Activated T-cell treated with anti-CD3 and anti-CD28 coated beads for 24 hours (primary cell): ENCODE measurements at places on chromosomes 3 and 15.

- no peak for DNase-seq
Observed at GRCh38 chr3:101149707-101150106, 156.5 kb upstream of the ABI3BP start.

DNA sequence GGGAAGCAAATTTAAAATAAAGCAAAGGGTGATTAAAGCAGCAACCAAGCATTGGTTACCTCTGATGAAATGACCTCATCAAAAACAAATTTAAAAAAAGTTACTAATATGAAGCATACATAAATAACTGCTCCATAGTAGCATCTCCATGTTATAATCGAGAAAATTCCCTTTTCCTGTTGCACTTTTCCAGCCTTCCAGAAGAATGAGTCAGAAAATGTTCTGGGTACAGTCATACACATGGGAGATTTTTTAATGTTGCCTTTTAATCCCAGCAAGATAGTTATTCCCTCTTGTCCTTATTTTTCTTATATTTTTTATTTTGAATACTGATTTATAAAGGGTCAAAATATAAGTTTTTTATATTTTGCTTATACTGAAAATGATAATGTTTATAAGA, 2.6 kb upstream of the TMCO5A start:
- no peak for DNase-seq

GRCh38 chr15:95106801-95107200, 875.4 kb downstream of the MCTP2 start:
- no peak for DNase-seq

DNA sequence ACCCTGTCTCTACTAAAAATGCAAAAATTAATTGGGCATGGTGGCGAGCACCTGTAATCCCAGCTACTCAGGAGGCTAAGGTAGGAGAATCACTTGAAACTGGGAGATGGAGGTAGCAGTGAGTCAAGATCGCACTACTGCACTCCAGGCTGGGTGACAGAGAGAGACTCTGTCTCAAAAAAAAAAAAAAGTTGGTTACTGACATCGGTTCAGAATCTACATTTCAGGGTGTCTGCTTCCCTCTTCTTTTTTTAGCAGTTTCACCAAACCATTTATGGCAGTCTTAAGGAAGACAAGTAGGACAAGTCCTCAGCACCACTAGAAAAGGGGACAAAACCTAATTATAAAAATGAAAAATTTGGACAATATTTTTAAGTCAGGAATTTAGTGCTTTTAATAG, 3.3 kb upstream of the USP4 start:
- no peak for DNase-seq

- DNase-seq = no peak
Observed at GRCh38 chr3:134255404-134255803, 4.7 kb upstream of the RYK start.

- no peak for DNase-seq
Observed at GRCh38 chr15:27583651-27584050, 515.5 kb downstream of the OCA2 start.

DNA sequence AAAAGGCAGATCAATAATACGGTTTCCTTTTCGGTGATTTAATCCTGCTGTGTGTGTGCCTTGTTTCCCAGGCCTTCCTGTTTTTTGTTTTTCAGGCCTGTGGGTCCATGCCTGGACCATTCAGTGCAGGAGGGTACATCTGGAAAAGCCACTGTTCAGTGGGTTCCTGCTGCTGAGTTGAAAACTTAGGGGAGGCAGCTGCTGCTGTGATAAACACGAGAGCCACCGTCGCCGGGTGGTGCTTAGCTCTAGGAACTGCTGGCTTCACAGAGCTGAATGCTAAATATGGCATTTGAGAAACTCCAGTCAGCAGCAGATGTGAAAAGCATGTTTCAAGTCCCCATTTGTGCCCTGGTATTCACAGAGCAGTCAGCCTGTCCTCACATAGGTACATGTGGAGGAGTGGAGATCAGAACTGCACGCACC, 44.0 kb downstream of the SYNM start:
- DNase-seq = no peak

GRCh38 chr15:90142216-90143165, 40.2 kb upstream of the IDH2 start:
- no peak for DNase-seq

- DNase-seq = no peak
Observed at GRCh38 chr3:112379020-112379690, 46.2 kb downstream of the CD200 start.

GRCh38 chr3:38655708-38656300, 6.3 kb upstream of the SCN5A start:
- DNase-seq = no peak

DNA sequence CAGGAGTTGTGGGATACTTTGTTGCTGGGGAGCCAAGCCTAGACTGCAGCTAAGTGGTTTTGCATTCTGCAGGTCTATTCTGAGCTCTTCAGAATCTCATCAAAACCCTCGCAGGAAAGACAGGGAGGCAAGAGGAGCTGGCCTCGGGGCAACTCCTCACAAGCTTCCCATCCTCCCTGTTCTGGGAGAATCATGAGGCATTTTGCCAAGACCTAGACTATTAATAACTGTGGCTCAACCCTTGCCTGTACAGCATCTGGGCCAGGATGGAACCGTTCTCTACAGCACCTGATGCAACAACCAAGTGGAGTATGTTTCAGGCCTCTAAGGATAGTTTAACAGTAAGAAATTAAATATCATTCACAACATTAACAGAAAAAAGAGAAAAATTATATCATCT, 20.2 kb upstream of the SLC6A20 start:
- DNase-seq = no peak

DNA sequence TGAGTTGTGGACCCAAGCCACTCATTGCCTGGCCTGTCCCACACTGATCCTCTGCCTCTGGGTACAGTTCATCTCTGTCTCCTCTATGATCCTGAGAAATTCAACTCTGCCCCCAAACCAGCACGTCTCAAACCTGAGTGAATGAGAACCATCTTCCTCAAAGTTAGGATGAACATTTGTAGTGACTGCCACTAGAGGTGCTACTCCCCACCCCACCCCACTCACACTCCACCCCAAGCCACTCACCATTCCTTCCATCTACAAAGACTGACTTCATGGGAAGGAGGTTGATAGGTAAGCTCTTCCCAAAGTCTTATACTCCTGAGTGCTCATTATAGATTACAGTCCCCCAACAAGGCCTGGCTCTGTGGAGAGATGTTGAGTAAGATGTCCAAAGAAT, 43.8 kb downstream of the NEK10 start:
- DNase-seq = no peak

DNA sequence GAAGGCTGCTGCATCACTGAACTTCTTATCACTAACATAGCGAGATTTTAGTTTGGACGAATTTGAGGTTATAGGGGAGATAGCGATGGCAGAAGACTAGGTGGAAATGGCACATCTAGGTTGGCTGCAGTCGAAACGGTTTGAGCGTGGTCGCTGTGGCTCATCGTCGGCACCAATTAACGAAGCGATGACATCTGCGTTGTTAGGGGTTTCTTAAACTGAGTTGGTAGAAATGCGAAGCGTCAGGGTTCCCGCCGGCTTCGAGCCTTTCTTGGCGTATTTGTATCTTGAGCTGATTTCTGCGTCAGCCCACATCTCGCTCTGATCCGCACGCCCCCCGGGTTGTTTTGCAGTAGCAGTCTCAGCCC, 319 bp downstream of the LNP1 start:
- no peak for DNase-seq

DNA sequence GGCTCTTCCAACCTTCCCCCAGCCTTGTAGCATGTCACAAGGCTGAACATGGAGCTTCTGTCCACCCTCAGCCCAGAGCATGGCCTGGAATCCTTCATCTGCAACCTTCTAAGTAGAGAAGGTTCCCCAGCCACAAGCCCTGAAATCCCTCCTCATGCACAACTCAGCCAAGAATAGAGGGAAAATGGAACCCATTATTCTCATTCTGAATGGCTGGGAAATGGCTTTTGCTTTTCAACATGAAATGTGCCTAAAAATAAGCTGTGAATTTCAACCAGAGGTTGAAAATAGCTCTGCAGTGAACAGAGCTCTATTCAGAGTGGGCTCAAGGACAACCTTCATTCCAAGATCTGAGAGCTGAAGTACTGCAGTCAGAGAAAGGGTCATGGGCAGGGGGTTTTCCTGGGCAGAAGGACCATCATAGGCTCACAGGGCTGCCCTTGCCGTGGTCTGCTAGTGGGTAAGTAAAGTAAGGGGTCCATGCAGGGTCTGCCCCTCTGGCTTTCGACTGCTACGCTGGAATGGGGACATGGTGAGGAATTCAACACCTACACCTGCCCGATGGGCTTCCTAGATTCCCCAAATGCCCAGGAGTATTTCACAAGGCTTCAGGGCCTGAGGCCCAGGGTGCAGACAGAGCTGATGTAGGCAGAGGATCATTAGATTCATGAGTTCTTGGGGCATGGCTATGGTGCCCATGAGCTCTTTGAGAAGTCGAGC, 35.9 kb downstream of the POC1A start:
- DNase-seq = no peak

DNA sequence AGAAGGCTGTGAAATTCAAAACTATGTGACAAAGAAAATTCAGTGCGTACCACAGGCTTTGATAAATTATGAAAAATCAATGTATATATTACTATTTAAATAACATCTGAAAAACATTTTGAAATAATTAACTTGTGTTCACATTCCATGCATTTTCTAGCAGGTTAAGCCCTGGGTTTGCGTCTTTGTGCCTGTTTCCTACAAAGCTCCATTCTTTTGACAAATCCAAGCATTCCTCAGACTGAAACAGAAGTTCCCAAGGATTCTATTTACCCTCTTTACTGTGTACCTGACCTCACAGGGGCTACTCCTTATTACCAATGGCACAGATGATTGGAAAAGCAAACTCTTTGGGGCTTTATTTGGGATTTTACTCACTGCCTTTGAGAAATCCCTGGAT, 1.9 kb downstream of the PAQR9 start:
- no peak for DNase-seq

DNA sequence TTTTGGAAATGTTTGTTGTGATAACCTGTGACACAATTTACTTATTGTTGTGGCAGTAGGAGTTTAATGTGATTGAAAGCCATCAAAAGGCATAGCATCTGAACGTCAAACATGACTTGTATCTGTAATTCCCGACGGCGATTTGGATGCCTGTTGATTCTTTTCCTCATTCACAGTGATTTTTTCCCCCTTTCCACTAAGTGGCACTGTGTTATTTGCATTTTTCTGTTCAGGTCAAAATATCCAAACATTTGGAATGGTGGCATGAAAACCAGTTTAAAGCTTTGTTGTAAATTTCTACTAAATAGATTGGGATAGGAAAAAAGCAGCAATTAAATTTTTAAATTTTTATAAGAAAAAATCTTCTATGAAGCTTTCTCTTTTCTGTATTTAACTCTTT, 259.9 kb upstream of the KCNH8 start:
- no peak for DNase-seq

GRCh38 chr15:63974021-63974420, 72.3 kb downstream of the DAPK2 start:
- no peak for DNase-seq

- no peak for DNase-seq
Observed at GRCh38 chr3:87069971-87070370, 79.0 kb upstream of the VGLL3 start.

DNA sequence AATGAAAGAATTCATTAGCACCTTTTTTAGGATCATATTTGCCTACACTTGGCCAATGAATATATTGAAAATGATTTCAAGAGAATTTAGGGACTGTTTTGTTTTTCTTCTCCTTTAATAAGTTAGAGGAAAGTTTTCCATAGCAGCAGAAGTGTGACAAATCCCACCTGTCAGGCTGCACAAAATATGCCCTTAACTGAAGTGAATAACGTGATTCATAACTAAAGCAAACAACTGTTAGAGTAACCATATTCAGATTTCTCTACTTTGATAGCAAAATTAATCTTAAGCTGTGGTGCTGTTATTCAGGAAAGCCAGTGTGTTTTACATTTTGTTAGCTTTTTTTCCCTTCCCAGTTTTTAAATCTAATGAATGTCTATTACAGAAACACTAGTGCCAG, 121.4 kb downstream of the HCN4 start:
- no peak for DNase-seq

- no peak for DNase-seq
Observed at GRCh38 chr3:148535001-148535400, 162.7 kb upstream of the AGTR1 start.

DNA sequence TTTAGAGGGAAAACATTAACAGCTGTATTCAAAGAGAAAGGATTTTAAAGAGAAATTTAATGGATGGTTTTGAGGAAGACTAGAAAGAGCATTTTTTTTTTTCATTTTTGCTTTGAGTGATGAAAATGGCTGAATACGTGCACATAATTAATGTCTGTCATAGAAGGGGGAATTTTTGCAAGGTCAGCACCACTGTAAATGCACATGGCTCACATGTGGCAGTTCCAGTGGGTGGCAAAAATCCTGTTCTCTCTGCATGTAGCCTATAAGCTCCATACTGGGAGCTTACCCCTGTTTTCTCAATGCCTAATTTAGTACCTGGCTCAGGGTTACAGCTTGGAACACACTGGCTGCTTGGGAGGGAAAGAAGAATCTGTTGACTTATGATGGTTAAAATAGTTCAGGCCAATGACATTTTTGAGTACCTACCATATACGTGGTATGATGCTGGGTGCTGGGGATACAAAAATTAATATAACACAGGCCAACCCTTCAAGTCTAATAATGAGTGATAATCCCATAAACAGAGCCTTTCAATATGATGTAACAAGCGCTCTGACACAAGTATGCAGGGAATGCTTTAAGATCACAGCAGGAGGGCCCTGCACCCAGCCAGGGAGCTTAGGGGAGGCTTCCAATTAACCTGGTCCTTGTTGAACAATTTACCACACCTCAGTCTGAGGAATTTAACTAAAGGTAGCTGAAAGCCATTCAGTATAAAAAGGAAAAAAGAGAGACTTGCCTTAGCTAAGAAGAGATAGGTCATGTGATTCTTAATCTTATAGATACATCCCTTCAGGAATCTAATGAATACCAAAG, 33.0 kb downstream of the HSPBAP1 start:
- DNase-seq = no peak

GRCh38 chr3:78665776-78666469, 1101.9 kb downstream of the ROBO1 start:
- no peak for DNase-seq

DNA sequence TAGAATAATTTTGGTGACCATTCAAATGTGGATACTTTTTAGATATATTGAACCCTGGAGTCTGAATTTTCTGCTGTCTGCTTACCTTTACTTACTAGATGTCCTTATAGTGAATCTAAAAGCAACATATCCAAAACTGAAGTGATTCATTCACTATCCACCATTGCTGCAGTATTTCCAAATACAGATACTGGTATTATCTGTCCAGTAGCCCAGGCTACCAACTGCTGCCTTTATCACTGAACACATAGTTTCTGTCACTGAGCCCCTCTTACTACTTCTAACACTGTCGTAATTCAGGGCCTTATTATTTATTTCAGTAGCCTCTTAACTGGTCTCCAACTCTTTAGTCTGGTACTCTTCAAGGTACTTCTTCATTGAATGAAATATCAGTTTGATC, 49.2 kb downstream of the SLMAP start:
- DNase-seq = no peak

GRCh38 chr3:171640520-171641412, 169.5 kb downstream of the PLD1 start:
- DNase-seq = no peak

- DNase-seq = no peak
Observed at GRCh38 chr15:89328398-89329254, 6.0 kb downstream of the POLG start.
